ENCODE measurements at places on chromosomes 7 and 10.
A peak's percentile ranks its signal among the peaks of the same experiment; 100 is the strongest.

DNA sequence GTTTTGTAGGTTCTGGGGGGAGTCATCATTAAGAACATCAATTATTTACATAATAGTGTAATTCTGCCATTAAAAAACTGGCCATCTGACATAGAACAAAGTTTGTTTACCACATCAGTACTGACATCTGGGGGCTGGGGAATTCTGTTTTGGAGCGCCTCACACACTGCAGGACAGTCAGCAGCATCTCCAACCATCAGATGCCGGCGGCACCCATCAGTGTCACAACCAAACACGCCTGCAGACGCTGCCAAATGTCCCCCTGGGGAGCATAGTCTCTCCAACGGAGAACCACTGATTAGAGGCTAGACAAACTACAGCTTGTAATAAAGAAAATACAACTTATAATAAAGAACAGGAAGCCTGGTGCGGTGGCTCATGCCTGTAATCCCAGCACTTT, 26.0 kb downstream of the GNA12 start:
- no peak for DNase-seq

- no peak for DNase-seq
Observed at GRCh38 chr7:113232885-113233284, 114.5 kb upstream of the SMIM30 start.

GRCh38 chr7:129213828-129214227, 11.0 kb upstream of the AHCYL2 start:
- no peak for DNase-seq

- DNase-seq: peak; percentile 34
Observed at GRCh38 chr7:36723951-36724664, at the start of gene AOAH. AOAH (minus strand) TSS chr7:36724494; CDS start chr7:36724148, 346 bp downstream.
